Naive thymus-derived CD4-positive, alpha-beta T cell (primary cell): ENCODE measurements at places on chromosomes 4 and X.

GRCh38 chr4:170088716-170089115 is 1.0 kb downstream of the AADAT start:
- DNase-seq: no peak

DNA sequence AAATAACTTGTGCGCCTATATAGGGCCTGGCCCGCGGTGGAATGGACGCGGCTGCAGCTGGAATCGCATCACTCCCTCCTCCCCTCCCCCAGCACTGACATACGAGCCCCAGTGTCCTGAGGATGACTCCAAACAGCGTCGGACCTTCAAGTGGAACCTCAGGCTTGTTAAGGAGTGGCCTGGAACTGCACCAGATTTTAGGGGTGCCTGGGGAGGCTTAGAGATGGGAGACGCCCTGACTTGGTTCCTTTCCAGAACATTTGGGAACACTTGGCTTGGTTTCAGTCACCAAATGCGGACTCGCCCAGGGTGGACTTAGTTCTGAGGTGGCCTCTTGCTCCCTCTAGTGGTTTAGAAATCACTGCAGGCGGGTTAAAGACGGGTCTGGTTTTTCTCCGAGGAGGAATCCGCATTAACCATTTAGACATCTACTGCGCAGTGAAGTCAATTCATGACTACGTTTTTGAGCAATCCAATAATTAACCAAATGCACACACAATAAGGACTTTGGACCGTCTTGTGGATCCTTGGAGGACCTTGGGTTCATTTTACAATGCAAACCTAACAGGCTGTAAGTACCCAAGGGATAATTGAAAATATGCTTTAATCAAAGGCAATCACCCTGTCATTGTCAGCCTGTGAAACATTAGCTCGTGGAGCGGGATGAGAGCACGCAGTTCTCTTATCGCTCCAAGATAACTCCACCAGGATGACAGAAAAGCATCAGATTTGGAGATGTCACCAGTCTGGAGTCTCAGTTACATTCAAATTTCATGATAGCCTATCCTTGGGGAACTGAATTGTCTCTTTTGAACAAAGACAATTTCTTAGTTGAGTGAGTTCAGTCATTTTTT is 11.2 kb upstream of the PDGFRA start:
- DNase-seq: peak; percentile 44

DNA sequence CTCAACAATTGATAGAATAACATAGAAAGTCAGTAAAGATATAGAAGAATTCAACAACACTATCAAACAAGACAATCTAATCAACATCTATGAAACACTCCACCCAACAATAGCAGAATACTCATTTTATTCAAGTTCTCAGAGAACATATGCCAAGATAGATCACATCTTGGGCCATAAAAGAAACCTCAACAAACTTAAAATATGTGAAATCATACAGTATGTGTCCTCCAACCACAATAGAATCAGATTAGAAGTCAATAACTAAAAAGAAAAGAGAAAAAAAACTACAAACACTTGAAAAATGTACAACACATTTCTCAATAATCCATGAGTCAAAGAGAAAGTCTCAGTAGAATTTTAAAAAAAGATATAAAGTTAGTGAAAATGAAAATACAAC is 78.6 kb upstream of the LDB2 start:
- DNase-seq: no peak

- peak; percentile 38 for DNase-seq
Measured at GRCh38 chr4:1136048-1136447, 22.7 kb upstream of the RNF212 start.

- no peak for DNase-seq
Measured at GRCh38 chrX:31213941-31214340, 142.1 kb upstream of the FTHL17 start.

- no peak for DNase-seq
Measured at GRCh38 chr4:163941221-163941905, 446.9 kb downstream of the TMA16 start.

DNA sequence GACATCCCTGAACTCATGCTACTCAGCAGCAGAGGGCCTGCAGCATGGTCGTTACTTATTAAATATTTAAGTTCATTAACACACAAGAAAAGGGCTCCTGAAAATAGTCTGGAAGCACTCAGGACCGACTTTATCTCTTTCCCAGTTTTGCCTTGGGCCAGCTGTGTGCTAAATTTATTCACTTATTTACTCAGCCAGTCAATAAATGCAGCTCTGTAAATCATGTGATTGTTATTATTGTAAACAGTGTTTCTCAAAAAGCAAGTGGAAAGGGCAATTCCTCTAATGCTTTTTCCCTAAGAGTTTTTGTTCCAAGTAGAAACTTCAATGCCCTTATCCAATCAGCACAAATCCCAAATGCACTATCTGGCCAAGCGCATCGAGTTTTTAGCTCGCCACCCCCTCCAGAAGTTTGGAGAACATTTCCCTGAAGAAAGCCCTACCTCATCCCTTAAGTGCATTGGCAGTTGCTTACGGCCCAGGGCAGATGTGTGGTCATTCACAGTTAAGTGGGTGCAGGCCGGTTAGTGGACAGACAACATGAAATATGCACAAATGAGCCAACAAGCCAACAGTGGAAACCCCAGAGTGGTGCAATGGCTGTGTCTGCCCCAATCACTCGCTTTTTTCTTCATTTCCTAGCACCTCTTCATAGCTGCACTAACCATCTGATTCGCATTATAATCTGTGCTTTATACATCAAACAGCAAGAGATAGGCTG is 125.8 kb downstream of the SMIM20 start:
- DNase-seq: no peak

GRCh38 chr4:124178449-124179021 is 534.0 kb downstream of the ANKRD50 start:
- DNase-seq: no peak

- DNase-seq: no peak
Measured at GRCh38 chr4:81634766-81635549, 163.3 kb upstream of the RASGEF1B start.

- no peak for DNase-seq
Measured at GRCh38 chrX:147741776-147742175, 169.9 kb upstream of the FMR1 start.

DNA sequence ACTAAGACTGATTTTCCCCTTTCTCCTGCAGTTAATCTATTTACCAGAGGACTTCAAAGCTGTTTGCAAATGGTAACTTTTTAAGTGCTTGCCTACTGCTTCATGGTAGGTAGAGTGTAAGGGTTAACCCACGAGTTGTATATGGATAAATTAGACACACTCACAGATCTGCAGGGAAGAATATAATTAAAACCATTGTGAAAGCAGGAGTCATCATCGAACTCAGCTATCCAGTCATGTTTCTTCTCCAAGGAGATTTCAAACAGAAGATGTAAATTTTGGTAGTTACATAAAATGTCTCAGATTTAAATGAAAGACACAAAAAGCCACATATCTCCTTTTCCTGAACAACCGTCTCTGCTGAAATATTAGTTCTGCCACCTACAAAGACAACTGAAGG is 549 bp upstream of the XG start:
- no peak for DNase-seq

GRCh38 chr4:176778063-176778462 is 14.7 kb downstream of the VEGFC start:
- DNase-seq: no peak

DNA sequence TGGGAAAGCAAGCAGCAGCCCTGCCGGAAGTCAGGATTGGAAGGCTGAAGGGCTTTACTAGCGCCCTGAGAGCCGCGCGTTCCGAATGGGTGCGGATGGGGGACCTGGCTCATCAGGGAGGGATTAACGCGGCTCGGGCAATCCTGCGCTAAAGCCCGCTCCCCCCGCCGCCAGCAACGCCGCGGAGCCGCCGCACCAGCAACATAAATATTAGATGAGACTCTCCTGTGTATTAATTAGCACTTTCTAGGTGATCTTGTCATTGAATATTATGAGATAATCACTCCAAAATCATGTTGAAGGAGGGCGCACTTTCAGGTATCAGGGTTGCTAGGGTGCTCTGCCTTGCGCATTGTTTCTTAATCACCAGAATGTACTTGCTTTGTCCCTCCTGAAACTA is 357.2 kb upstream of the FAM241A start:
- no peak for DNase-seq

DNA sequence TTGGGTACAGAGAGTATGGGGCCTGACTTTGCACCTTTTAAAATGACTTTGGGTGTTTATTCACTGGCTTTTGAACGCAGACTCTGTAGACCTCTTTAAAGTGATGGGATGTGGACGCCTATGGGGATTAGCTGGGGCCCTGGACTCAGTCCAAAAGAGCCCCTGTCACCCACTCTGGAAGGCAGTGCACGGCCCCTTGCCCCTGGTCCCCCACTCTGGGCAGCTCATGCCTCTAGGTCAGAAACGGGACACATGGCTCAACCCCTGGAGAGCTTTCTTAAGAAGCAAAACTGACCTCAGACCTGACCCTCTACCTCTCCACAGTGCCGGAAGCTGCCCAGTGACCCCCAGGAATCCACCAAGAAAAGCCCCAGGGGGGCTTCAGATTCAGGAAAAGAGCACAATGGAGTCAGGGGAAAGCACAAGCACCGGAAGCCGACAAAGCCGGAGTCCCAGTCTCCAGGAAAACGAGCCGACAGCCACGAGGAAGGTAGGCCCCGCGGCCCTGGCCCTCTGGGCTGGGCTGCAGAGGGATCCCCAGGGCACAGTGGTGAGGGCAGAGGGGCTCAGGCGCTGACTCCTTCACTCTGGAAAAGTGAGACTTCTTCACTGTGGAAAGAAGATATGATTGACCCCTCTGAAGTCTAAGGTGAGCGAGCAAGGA is 38.4 kb downstream of the BCORL1 start:
- DNase-seq: no peak

- no peak for DNase-seq
Measured at GRCh38 chrX:5526191-5526590, 702.5 kb downstream of the NLGN4X start.

- no peak for DNase-seq
Measured at GRCh38 chr4:15792974-15793373, 14.8 kb downstream of the CD38 start.

- no peak for DNase-seq
Measured at GRCh38 chrX:126137899-126138298, 28.2 kb downstream of the DCAF12L2 start.

DNA sequence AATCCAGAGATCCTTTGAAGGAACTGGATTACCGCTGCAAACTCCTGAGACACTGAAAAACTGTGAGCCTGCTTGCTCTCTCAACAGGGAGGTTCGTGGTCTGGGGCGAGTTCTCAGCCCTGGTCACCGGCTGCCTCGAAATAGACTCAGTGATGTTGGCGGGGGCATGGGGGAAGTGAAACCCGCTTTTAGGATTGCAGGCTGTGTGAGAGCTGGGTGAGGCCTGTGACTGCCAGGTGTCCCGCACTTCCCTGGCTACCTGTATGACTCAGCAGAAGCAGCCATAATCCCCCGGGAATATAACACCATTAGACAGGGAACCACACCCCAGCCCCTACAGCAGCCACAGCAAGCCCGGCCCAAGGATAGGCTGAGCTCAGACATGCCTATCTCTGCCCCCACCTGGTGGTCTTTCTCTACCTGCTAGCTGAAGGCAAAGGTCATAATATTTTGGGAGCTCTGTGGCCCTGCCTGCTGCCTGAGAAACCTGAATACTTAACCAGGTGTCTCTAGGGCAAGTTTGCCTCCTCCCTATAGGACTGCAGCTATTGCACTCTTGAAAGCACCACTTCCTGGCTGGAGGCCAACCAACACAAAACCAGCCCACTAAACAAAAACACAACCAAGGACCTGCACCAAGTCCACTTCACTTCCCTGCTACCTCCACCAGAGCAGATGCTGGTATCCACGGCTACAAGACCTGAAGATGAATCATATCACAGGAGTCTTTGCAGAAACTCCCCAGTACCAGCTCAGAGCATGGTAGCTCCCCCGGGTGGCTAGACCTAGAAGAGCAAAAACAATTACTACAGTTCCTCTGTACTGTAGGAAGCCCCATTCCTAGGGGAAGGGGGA is 202.0 kb downstream of the RRAGB start:
- no peak for DNase-seq

GRCh38 chrX:47674776-47675175 is 15.8 kb upstream of the UXT start:
- no peak for DNase-seq

DNA sequence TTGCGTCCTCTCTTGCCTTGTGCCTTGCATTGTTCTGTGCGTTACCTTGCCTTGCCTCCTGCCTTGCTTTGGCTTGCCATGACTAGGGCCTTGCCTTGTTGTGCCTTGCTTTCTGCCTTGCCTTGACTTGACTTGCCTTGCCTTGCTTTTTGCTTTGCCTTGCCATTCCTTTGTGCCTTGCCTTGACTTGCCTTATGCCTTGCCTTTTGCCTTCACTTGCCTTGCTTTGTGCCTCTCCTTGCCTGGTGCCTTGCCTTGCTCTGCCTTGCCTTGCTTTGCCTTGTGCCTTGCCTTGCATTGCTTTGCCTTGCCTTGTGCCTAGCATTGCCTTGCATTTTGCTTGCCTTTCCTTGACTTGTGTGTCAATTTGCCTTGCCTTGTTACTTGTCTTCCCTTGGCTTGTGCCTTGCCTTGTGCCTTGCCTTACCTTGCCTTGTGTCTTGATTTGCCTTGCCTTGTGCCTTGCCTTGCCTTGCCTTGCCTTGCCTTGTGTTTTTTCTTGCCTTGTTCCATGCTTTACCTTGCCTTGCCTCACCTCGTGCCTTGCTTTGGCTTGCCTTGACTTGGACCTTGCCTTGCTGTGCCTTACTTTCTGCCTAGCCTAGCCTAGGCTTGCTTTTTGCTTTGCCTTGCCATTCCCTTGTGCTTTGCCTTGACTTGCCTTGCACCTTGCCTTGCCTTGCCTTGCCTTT is 95.8 kb downstream of the TAB3 start:
- no peak for DNase-seq

DNA sequence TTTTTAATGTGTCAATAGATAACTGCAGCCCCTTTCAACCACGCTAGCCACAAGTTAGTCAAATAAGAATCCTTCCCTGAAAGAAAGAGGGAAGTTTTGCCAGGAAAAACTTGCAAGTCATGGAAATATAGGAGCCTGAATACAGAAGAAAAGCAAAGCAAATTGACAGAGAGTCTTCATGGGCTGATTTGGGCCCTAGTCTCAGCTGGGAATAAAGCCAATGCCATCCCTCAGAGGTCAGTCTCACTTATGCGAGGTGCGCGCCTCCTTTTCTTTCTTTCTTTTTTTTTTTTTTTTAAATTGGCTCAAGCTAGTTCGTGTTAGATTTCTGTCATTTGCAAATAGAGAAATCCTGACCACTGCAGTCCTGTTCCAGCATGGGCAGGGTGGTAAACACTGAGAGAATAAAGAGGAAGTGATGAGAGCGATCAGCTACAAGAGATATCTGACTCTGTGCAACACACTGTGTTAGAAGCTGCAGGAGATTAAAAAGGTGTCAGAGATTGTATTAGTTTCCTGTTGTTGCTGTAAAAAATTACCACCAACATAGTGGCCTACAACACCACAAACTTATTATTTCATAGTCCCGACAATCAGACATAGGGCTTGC is 299.7 kb downstream of the LDB2 start:
- DNase-seq: no peak
